Smooth muscle cell of the brain vasculature (primary cell): ENCODE measurements at places on chromosomes 4 and X.
A peak's percentile ranks its signal among the peaks of the same experiment; 100 is the strongest.

DNA sequence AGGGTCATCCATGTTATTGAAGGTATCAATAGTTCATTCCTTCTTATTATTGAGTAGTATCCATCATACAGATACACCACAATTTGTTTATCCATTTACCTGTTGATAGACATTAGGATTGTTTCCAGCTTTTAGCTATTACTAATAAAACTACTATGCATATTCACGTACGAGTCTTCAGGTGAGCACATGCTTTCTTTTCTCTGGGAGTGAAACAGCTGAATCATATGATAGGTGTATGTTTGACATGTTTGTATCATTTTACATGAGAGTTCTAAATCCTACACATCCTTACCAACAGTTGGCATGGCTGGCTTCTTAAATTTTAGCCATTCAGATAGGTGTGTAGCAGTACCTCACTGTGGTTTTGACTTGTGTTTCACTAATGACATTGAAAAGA is 556.6 kb upstream of the DIPK2B start:
- DNase-seq: no peak

DNA sequence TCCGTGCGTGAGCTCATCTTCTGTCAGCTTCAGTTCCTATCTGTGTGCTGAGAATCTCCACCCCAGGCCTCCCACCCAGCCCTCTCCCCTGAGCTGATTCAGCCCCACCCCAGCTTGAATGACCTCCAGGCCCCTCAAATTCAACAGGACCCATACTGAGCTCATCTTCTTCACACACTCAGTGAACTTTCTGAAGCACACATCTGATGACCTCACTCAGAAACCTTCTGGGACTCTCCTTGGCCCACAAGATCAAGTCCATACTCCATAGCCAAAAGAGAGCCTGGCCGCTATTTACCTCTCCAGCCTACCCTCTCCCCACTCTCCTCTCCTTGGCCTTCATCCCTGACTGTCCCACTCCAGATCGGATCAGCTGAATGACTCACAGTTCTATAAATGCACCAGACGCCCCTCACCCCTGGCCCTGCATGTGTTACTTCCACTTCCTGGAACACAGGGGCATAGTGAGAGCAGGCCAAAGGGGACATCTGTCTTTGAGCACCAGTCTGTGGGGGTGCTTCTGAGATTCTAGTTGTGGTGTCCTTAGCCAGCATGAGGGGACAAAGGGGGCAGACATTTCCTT is 62.5 kb downstream of the PJA1 start:
- peak; percentile 23 for DNase-seq

- no peak for DNase-seq
Observed at GRCh38 chr4:109302361-109303139, at the start of gene COL25A1. COL25A1 (minus strand) TSS chr4:109302658.

GRCh38 chr4:27022963-27023362 is 162.3 kb downstream of the STIM2 start:
- DNase-seq: no peak

GRCh38 chrX:103530545-103530944 is 11.3 kb upstream of the RAB40A start:
- no peak for DNase-seq

DNA sequence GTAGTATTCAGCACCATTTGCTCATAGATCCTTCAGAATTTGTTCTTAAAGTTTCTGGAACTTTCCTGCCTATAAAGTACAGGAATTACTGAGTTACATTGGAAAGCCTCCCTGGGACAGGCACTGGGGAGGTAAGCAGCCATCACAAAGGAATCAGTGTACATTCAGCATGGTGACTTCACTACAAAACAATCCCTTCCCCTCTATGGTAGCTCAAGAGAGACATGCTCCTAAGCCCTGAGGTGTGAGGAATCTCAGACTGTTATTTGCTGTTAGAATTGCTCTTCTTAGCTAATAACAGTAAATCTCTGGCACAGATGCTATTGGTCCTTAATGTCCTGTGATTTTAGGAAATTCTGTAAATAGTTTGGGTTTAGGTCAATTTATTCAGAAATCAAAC is 1898.0 kb upstream of the PCDH7 start:
- DNase-seq: no peak

DNA sequence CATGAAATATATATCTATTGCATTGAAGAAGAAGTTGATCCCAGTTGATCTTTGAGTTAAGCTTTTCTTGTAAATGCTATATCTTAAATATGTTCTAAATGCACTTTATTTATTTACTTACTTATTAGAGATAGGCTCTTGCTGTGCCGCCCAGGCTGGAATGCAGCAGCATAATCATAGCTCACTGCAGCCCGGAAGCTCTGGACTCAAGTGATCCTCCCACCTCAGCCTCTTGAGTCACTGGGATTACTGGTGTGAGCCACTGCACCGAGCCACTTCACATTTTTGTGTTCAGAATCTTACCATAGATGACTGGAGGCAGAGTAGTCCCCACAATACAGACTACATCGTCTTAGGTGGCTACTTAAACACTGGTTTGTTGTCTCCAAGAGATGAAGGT is 324.3 kb upstream of the SLIT2 start:
- no peak for DNase-seq

GRCh38 chr4:145183023-145183422 is 2.6 kb upstream of the OTUD4 start:
- no peak for DNase-seq

DNA sequence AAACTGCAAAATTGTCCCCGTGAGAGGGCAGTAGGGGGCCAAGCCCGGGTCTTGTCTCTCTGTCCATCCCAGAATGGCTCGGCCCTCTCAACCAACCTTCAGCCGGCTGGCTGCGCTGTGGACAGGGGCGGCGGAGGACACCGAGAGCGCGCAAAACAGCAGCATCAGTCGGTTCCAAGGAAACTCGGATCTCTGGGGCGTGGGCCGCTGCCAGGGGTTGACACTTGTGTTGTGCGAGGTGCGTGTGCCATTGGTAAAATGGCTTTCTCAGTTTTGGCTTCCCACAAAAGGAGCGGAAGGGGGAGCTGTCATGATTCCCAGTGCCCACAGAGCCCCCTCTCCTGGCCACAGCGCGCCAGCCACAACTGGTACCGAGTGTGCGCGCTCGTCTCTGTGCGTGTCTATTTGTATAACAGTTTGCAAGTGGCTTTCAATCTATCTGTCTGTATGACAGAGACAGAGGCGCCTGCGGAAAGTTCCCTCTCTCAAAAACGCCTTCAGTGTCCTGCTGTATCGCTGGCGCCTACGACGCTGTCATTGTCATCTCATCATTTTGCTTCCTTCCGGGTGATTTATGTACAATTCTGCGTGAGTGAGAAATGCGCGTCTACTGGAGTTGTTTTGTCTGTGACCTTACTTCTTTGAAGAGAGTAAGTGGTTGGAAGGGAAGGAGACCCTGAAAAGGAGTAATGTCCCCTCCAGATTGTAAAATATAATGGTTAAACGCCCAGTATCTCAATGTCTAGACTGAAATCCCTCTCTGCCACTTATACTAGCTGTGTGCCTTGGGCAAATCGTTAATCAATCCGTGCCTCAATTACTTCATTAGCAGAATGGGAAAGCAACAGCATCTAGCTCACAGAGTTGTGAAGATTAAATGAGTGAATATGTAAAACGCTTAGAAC is 1.8 kb downstream of the DKK2 start:
- no peak for DNase-seq

DNA sequence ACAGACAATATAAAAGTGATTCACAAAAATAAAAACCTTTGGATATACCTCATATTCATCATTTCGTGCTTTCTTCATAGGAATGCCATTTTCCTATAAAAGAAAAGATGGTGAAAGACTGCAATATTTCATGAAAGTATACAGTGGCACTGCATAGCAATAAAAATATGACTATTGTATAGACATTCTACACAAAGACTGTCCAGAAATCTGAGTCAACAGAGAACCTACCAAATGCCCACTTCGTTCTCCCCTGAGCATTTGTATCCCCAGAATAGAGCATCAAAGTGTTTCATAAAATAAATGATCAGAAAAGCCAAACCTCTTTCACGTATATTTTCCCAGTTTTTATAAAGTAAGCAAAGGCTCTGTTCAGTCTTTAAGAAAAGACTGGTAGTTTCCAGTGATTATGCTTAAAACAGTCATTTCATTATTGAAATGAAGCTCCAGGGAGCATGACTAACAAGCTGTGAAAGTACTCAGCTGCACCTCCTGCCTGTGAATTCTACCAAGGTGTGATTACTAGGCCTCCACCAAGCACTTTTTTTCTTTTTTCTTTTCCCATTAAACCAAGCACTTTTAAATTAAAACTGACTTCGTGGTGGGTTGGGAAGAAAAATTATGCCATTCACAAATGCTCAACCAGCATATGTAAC is 20.2 kb downstream of the PPA2 start:
- no peak for DNase-seq

- DNase-seq: no peak
Observed at GRCh38 chr4:173766171-173766600, 236.2 kb upstream of the HAND2 start.

DNA sequence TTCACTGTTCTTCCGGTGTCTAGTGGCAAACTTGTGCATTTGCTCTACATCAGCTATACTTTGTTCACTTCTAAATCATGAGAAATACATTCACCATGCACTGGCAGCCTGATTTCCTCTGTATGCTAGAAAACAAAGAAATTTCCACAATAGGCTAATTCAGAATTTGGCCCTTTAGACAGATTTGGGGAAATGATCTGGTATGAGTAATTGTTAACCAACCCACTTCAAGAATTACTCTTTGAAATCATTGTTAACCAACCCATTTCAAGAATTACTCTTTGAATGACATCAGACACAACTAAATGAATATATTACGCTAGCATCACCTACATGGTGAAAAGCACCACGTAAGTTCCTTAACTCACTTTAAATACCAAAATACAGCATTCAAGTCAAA is 14.6 kb downstream of the APBB2 start:
- no peak for DNase-seq

DNA sequence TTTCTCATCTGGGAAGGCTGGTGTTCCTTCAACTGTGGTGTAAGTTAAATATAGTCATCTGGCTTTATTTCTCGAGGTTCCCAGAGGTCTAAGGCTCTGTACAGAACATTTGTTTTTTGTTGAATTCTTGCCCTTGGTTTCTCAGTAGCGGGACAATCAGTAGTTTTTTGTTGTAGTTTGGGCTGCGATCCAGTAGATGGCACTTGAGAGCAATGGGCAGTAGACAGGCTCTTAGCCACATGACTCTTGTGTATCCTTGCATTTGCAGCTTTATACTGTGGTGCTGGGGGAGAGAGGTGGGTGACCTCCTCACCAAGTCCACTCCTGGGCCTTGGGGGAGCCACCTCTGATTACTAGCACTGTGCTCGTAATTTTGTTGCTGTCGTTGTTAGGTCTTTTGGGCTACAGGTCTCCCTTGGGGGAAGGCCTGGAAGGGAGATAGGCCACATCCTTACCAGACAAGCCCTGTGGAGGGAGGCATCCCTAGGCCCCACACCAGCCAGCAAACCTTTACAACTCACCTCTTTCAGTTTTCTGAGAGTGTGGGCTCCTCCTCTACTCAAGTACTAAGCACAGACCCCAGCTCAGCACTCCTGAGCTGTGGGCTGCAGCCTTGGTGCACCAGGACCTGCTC is 8.1 kb downstream of the ETDB start:
- DNase-seq: no peak

DNA sequence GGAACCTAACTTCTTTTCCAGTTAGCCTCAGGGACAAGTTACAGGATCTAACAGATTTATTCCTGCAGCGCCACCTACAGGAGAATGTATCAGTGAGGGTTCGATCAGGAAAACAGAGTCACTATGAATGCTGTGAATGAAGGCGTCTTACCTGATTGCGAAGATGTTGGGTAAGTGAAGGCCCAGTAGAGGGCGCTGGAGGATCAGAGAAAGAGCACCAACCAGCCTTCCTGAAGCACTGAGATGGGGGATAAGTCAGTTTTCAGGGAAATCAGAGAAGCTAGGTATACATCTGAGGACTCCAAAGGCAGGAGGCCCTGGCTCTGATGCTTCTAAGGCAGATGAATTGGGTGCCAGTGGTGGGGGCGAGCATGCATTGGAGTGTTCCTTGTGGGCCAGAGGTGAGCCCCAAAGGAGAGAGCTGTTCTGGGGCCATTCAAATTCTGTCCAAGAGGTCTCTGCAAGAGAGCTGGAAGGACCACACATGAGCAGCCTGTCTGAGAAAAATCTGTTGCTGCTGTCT is 169.9 kb upstream of the AADAT start:
- DNase-seq: peak; percentile 77

GRCh38 chr4:158667651-158668198 is 4.0 kb downstream of the C4orf46 start:
- no peak for DNase-seq

DNA sequence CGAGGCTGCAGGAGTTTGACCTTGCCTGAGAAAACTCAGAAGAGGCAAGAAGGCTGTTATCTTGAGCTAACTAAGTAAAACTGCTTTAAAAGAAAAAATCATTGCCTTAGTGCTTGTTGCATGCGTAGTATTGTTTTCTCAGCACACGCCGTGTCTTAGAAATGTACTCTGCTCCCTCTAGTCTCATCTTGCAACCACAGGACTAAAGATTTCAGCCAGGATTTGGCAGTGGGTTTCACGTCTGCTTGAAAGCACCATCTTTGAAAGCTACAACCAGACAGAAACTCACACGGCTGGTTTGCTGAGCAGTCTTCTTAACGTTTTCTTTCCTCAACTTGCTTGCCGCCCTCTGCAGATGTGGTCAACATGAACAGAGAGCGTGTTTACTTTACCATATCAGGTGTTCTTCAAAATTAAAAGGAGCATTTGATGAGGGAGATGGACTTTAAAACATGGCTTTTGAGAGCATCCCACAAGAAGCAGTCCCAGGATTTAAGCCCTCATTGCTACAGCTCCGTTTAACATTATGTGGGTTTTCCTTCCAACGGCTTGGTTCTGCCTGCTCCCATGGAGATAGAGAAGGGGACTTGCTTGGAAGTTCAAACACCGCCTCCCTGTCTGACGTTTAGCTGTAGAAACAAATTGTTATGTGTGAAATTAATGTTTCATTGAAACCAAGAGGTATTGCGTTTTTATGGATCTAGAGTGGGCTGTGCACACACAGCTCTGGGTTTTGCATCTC is 3.4 kb downstream of the SORCS2 start:
- DNase-seq: no peak

- DNase-seq: no peak
Observed at GRCh38 chrX:71367396-71367795, 1.2 kb downstream of the TAF1 start.

DNA sequence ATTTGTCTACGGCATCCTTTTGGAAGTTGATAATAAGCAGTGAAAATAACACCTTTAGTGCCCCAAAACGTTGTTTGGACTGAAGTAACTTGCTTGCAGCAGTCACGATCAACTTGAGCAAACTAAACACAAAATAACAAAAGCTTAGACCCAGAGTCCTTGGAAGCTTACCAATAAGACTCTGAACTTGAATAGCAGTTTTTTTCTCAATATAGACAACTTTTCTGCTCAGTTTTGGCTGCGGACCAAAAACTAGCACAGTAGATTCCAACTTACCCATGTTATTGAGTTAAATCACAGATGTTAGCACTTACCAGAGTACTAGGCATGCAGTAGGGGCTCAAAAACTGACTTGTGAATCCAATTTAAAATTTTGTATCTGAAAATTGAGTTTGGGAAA is 746.9 kb downstream of the PCDH19 start:
- DNase-seq: no peak

- no peak for DNase-seq
Observed at GRCh38 chr4:187059021-187059420, 335.4 kb upstream of the FAT1 start.

GRCh38 chr4:76698141-76698540 is 199.8 kb downstream of the SOWAHB start:
- no peak for DNase-seq
